Stimulated activated CD4-positive, alpha-beta T cell treated with anti-CD3 and anti-CD28 coated beads, Interleukin-15, amount 100 ng/mL, for 48 hours (primary cell): ENCODE measurements at places on chromosomes 12 and 14.

GRCh38 chr12:42085594-42085993 is 59.1 kb downstream of the GXYLT1 start:
- no peak for DNase-seq

GRCh38 chr14:59277659-59278058 is 89.2 kb downstream of the DAAM1 start:
- DNase-seq: no peak

GRCh38 chr12:99620159-99620479 is 27.4 kb upstream of the GARIN6 start:
- DNase-seq: no peak

DNA sequence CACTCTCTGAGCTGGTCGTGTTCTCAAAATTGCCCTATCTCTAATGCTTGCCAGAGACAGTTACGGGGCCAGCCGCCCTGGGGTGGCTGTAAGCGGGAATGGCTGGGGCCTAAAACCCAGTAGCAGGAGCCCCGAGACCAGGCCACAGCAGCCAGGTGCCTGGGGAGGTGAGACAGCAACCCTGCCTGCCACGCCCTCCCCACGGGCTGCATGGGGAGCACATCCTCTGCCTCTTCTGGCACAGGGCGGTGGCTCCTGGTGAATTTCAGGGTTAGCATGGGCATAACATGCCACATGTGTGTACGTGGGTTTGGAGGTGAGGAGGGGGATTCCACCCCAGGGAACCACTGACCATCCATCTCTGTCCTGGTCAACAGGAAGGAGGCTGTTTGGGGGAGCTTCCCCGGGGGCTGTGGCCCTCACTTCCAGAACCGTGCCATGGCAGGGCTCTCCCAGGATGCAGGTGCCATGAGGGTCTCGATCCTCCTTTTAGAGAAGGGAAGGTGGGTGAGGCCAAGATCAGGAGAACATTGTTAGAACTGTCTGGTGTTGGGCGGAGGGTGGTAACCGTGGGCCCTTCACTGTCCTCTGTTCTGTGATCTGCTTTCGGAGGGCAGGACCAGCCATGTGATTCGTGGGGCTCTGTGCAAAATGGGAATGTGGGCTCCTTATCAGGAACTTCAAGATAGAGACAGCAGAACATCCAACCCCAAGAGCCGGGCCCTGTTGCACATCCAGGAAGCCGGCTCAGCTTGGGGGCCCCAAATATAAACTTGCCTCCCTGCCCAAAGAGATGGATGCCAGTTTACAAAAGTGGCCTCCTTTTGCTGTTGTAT is 312.2 kb upstream of the DIO3 start:
- DNase-seq: no peak

GRCh38 chr12:62817556-62818271 is 117.2 kb downstream of the PPM1H start:
- no peak for DNase-seq

DNA sequence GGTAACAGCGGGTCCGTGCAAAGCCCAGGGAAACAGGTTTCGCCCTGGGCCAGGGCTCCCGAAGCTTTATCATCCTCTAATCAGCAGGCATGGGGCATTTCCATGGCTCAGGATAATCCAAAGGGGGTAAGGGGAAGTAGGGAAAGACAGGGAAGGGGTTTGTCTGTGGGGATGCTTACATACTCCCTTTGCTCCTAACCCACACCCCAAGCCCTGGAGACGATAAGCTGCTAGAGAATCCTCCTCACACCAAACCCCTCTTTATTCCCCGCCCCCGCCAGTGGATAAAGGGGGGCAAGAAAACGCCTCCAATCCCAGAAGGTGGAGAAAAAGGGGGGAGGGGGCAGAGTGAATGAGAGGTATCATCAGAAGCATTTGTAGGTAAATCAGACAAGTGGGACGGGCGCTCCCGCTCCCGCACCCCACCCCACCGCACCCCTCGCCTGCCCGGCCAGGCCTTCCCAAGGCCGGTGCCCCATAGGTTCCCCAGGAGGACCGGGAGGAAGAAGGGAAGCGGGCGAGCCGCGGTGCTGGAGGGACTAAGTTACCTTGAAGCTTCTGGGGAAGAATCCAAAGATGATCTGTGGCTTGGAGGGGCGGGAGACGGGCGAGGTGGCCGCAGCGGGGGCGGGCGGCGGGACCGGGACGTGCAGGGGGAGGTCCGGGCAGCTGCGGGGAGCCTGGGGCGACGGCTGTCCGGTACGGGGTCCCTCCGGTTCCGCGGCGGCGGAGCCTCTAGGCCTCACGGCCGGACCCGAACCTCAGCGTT is 762 bp downstream of the PPP2R5E start:
- DNase-seq: no peak

- no peak for DNase-seq
These were observed 121.0 kb upstream of the VRK1 start for GRCh38 chr14:96676166-96676565.

DNA sequence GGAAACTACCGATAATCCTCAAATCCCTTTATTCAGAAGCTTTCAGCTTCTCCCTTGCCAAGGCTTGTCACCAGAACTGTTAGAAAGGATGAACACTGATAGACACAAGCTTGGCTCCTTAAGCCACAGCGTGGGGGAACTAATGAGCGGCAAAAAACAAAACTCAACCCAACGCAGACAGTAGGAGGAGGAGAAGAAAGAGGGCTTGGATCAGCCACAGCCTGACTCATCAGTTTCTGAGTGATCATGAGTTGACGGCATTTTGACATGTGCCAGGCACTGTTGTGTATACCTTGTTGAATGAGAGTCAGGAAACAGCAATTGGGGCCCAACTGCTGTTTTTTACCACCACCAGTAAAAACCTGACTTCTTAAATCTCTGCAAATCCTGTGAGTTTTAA is 23.7 kb downstream of the PLXNC1 start:
- no peak for DNase-seq

DNA sequence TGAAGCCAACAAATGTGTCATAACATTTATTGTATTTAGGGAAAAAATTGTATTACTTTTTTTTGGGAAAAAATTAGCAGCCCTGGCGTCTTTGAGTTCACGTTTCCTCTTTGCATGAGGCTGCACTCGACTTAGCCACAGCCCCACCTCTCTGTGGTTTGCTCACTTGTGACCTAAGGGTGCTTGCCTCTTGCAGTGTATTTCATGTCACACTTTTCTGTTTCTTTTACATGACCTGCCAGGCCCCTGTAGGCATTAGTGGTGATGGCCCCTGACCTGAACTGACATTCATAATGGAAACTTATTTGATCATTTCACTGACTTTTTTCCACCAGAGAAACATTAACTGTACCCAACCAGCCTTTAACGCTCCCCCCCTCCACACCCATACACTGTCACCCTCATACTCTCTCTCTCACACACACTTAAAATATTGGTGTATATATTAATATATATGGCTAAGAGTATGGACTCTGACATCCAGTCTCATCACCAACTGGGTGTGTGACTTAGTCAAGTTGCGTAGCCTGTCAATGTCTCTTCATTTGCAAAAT is 122.9 kb downstream of the PRKCH start:
- DNase-seq: peak; percentile 50

GRCh38 chr14:101726295-101726953 is 35.1 kb upstream of the PPP2R5C start:
- no peak for DNase-seq

GRCh38 chr14:42480255-42480654 is 873.6 kb downstream of the LRFN5 start:
- DNase-seq: no peak

DNA sequence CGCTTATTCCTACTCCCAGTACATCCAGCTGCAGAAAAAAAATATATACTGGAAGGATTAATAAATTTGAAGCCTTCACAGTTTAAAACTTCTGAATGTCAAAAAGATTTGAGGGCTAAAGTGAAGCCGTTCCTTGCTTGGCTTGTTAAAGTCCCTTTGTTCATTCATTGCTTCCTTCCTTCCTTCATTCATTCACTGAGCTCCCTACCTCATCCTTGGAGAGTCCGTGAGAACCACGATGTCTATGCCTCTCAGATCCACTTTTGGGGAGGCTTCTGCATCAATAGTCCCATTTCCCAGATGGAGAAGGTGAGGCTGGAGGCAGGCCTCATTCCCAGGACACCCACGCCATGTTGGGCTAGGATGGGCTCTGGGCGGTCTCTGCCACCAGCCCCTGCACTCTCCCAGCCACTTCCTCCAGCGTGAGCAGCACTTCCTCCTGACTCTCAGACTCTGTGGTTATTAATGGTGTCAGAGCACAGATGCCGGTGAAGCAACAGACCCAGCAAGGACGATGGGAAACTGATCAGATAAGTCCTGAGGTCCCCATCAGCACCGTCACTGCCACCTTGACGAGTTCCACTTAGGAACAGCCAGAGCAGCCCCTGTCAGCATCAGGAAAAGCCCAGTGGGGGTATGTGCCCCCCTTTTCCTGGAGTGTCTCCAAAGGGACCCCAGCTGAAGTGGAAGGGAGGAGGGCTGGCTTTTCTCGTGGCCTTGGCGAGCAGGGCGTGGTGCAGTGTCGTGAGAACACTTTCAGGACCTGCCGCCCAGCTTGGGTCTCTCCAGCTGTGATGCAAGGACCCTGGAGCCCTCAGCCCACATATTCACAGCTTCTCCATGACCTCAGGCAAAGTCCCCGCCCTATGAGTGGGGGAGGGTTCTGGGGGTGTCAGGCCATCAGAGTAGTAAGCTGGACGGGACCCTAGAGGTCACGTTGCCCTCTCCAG is 21.2 kb downstream of the ASB2 start:
- DNase-seq: no peak

GRCh38 chr12:122051231-122051876 is 27.2 kb upstream of the MLXIP start:
- DNase-seq: no peak

DNA sequence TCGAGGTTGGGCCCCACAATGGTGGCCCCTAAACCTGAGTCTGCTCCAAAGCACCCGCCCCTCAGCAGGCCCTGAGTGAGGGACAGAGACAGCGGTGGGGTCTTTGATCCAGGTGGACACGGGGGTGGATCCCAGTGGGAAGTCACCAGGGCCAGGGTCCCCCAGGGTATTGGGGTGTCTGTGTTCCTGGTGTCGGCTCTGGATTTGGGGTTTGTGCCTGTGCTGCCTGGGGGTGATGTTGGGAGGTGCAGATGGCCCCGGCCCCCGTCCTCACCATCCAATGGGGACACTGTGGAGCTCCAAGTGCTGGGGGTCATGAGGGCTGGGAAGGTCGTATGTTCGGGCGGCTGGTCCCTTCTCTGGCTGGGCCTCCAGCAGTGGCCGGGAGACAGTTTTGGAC is 354.2 kb downstream of the TMEM121 start:
- no peak for DNase-seq

GRCh38 chr14:103916636-103917262 is 11.5 kb upstream of the TDRD9 start:
- DNase-seq: no peak

GRCh38 chr12:52230364-52231281 is 2.4 kb upstream of the KRT7 start:
- DNase-seq: no peak

DNA sequence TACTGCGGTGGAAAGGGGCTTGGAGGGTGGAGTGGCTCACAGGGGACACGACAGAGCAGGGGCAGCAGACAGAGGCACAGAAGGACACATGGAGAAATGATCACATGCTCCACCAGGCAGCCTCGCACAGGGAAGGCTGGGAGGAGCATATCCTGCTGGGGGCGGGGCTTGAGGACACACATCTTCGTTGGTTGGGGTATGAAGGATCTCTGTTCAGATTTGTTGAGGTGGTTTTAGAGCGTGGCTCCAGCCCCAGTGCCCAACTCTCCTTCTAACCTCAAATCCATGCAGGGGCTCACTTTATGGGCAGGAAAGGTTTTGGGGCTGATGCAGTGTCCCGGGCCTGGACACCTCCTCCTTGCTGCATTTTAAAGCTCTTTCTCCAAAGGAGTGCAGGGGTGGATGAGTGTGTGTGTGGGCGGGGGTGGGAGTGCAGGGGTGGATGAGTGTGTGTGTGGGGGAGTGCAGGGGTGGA is 733 bp upstream of the P3H3 start:
- peak; percentile 57 for DNase-seq

DNA sequence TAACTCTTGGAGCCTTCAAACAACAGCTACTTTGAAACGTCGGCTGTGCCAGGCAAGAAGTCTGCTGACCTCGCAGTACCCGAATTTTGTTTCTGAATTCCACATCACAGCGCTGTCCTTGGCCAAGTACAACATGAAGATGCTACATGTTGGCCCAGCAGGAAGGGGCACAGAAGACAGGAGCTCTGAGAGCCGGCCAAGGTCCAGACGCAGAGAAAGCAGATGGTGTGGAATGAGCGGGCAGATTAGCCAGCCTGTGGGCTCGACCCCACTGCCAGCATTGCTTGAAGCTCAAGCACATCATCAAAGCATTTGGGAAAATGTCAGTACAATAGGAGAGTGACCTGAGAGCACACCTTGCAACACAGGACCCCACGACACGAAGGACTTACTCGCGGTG is 64.5 kb downstream of the FZD10 start:
- DNase-seq: no peak

DNA sequence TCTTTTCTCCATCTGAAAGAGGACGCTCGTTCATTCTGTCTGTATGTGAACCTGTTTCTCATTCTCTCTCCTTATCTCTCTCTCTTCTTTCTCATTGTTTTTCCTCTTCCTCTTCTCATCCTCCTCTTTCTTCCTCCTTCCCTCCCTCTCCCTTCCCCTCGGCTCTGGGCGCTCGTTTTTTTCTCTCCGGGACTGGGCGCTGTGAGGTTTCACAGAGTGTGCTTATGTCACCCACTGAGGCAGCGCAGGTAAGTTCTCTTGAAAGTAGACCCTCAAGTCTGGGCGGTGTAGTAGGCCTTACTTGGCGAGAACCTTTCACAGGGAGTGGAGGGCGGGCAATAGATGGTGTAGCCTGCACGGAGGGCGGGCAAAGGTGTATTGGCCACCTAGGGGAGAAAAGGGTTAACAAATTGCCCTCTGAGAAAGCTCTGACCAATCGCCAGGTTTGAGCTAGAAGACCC is 4.5 kb upstream of the SIX1 start:
- no peak for DNase-seq

- peak; percentile 67 for DNase-seq
These were observed 240.1 kb upstream of the OR4E1 start for GRCh38 chr14:21913759-21914158.

- no peak for DNase-seq
These were observed at the start of gene NRIP2 for GRCh38 chr12:2834581-2835491. TSS of gene NRIP2 (minus strand) at chr12:2835035. CDS start at chr12:2834983, 52 bp downstream.

DNA sequence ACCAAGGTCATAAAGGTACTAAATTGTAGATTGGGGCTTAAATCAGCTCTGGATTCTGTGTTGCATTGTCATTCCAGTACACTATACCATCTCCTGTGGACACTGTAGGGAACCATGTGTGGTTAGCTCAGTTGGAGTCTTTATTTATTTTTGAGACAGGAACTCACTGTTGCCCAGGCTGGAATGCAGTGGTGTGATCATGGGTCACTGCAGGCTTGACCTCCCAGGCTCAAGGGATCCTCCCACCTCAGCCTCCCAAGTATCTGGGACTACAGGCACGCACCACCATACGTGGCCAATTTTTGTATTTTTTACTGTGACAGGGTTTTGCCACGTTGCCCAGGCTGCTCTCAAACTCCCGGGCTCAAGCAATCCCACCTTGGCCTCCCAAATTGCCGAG is 6.7 kb downstream of the PAPOLA start:
- no peak for DNase-seq

GRCh38 chr12:42255221-42255865 is 17.3 kb upstream of the YAF2 start:
- no peak for DNase-seq

- DNase-seq: no peak
These were observed 19.8 kb downstream of the ZBTB42 start for GRCh38 chr14:104820669-104821228.
